ENCODE measurements at places on chromosomes 5 and 9.

DNA sequence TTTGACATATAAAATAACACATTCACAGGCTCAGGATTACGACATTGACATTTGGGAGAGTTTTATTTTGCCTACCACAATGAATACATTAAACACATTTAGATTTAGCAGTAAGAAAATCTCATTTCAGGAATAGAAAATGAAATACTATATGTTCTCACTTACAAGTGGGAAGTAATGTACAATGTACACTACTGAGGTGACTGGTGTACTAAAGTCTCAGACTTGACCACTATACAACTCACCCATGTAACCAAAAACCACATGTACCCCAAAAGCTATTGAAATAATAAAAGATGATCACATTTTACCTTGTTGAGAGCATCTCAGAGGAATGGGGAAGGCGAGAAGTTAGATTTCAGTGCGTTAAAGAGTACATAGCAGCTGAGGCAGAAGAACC is 1202.4 kb upstream of the SEMA6A start:
- no peak for DNase-seq

GRCh38 chr5:43422143-43422542 is 10.0 kb upstream of the CCL28 start:
- no peak for DNase-seq

GRCh38 chr5:31113101-31113500 is 80.4 kb upstream of the CDH6 start:
- DNase-seq, result no peak

- no peak for DNase-seq
Observed at GRCh38 chr5:75185763-75186162, 50.9 kb downstream of the ANKRD31 start.

- DNase-seq, result no peak
Observed at GRCh38 chr9:71634752-71635151, 133.6 kb downstream of the CEMIP2 start.

DNA sequence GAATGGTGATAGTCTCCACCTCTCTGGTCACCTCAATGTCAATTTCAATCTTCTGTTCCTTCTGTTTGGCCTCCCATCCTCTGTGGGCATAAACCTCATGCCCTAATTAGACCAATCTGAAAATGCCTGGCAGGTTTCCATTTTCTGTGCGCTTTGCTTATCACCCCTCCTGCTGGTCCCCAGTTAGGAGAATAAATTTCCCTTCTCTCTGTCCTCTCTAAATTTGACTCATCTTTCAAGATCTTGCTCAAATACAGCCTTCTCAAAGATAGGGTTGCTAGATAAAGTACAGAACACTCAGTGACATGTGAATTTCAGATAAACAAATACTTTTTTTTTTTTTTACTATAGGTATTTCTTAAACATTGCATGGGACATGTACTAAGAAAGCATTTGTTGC is 69.4 kb upstream of the CD180 start:
- DNase-seq, result no peak

DNA sequence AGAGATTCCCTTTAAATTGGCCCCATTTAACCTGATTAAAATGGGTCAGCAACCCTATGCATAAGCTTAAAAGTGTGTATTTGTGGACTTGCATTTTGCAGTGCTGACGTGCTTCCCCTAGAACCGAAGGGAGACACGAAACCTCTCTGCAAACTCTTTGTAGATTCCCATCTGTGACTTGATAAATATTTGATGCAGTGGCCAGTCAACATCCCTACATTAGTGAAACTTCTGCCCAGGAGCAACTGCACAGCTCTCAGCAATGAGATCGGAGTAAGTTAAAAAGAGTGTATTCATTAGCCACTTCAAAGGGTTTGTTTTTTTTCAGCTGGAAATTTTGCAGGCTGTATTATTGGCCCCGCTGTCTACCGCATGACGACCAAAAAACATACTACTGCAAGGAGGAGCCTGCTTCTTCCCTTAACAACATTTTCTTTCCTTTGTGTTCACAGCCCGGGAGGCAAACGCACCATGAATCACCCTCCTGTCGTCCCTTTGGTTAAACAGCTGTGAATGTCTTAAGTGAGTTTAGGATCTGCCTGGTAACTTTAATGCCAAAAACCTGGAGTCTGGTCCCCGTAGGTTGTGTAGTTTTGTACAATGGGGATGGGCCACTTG is 38.0 kb upstream of the TCERG1 start:
- DNase-seq, result no peak

GRCh38 chr5:18281947-18282581 is 647.8 kb downstream of the TAF11L14 start:
- no peak for DNase-seq

DNA sequence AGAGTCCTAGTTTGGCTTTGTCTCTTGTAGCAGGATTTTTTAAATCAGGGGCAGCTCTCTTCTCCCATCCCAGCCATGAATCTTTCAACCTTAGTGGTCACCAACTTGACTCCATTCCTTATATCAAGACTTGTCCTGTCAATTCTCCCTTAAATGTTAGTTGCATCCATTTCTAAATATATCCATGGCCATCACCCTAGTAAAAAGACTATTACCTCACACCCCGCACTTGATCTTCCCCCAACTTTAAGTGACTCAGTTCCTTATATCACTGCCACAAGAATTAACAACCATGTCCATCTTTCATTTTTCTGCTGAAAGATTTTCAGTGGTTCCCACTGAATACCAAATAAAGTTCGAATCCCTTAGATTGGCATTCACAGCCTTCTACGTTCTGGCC is 67.0 kb downstream of the STX17 start:
- no peak for DNase-seq

DNA sequence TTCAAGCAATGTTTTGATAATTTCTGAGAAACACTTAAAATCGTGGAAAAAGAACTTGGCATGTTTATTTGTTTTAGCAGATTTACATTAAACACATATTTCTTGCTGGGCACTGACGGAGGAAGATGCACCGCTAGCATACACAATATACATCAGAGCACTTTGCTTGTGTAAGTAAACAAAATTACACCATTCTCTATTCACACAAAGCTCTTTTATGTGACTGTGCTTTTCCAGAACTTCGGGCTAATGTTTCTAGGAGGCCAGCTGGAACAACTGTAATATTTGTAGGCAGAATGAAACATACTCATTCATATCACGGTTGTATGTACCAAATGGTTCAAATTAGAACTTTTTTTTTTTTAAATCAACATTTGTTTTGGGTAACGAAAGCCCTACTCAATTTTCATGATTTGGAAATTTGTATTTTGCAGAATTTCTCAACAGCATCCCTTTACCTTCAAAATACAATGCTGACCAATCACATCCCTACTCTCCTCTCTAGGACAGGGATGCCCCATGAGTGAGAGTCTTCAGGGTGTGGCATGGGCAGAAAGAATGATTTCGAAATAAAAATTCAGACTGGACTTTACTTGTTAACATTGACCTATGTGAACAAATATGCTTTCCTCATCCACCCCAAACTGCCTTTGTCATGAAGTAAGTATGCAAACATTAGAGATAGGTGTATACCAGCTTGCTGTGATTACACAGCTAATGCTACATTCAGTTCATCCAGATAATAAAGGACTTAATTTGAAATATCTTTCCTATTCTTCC is 425.1 kb downstream of the BNC2 start:
- no peak for DNase-seq

- DNase-seq, result no peak
Observed at GRCh38 chr5:159223469-159223868, 14.1 kb upstream of the RNF145 start.

DNA sequence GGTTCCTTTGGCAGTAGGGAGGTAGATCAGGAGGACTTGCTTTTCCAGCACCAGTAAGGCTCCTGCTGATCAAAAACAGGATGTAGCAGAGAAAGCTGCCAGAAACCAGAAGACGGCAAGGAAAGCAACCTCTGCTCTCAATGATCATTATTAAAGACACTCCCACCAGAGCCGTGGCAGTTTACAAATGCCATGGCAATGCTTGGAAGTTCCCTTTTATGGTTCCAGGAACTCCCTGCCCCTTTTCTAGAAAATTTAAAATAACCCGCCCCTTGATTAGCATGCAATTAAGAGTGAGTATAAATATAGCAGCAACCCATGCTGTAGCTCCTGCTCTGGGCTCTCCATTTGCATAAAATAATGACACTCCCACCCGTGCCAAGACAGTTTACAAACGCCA is 16.1 kb downstream of the EQTN start:
- no peak for DNase-seq

DNA sequence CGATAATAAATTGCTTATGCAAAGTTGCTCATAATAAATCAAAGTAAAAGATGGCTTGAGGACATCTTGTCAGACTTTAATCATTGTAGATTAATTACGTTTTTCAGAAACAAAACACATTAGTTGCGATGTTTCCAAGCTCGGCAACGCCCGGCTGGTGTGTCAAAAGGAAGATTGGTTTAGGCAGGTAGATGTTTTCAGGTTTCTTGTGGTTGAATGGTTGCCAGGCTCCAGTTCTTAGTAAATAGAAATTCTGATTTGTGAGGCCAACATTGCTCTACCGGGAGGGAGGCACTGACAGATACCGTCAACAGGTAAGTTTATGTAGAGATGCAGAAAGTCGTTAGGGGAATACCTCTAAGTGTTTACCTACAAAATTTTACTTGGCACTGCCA is 280.3 kb downstream of the NPR3 start:
- DNase-seq, result no peak

DNA sequence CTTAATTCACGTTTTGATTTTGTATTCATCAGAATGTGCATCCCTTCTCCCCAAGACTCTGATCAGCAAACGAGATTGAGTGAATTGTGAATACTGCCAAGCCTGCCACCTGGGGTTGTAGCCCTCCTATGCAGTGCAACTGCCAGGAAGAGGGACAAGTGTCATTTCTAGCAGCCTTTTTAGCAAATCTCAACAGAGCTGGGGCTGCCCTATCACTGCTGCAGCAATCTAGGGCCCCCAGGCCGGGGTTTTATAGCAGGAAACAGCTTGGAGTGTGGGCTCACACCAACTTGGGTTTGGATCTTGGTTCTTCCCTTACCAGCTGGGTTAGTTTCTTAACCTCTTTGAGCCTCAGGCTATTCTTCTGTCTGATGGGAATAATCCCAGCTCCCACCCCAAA is 4.0 kb downstream of the CSF1R start:
- DNase-seq, result no peak

GRCh38 chr9:133837627-133838597 is 99.8 kb upstream of the SARDH start:
- DNase-seq, result no peak

DNA sequence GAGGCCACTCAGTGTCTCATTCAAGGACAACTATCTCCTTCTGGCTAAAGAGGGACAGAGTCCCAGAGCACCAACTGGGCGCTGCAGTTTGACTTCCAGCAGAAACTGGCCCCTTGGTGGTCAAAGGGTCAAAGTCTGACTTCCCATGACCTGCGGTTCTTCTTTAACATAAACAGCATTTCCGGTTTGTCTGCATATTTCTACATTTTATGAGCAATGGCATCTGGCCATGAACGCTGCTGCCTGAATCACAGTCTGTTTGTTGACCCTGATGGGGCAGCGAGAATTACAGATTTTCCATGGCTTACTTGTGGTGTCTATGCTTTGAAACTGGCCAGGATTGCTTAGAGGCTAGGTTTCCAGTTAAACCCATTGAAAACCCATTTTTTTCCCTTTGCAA is 1.3 kb downstream of the TNFSF15 start:
- no peak for DNase-seq

- no peak for DNase-seq
Observed at GRCh38 chr5:149036168-149036567, 26.7 kb downstream of the SH3TC2 start.

Measured in effector CD8-positive, alpha-beta T cell (primary cell).